MG63 (cell line): ENCODE measurements at places on chromosomes 7 and 10. TPM values are rescaled to one million over a fixed set of nuclear protein-coding genes. Genes with fewer than 3 reads are reported as not detected.

AIFM2 gene
- total RNA-seq, result 20.7 and 21.8 TPM in 2 replicates

CNTNAP2 gene
- not detected in 2 replicates for total RNA-seq

DNA sequence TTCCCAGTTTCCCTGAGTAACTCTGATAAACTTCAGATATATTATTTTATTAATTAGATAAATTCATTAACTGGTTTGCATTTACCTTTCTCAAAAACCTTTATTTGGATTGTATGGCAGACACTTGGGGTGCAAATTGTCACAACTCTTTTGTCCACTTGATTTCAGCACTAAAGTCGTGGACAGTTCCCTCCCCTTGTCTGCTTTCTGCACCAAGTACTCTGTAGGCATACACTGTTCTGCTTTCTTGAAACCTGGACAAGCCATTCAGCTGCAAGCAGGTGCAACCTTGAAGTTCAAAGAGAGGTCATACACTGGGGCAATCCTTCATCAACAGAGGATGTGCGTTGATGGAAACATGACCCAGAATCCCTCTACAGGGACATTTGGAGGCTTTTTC, 162.9 kb downstream of the ARL5B start:
- DNase-seq, result no peak

GRCh38 chr10:96842896-96843723, 11.0 kb downstream of the LCOR start:
- no peak for DNase-seq

- DNase-seq, result no peak
These were observed 72.7 kb downstream of the JMJD1C start for GRCh38 chr10:63393050-63393449.

DNA sequence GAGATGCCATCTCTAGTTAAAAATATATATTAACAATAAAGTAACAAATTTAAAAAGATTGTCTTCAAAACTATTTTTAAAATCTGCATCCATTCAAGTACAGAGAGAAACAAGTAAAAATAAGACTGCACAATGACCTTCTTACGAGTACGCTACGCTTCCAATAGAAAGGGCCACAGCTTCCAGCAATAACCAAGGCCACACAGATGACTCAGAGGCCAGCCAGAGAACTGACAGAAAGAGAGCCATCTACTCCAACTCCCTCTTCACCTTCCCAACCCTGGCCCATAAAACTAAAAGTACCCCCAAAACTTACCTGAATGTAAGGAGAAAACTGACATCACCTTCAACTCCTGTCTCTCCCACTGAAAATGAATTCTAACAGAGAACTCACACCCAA, 26.8 kb downstream of the PILRA start:
- DNase-seq, result no peak

DNA sequence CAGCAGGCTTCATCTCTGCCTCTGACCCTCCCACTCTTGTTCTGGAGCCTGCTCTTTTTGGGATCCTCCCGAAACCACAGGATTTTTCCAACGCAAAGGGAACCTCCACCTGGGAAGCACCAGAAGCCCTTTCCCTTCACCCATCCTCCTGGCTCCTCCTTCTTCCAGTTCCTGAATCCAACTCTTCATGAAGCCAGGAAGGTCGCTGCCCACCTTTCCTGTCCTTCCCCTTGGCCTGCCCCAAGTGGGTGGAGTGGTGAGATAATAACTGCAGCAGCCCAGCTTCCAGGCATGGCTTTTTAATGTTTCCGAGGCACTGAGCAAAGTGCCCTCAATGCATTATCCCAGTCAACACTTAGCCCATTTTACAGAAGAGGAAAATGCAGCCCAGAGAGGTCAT, 70.8 kb upstream of the EEPD1 start:
- DNase-seq, result no peak
